ENCODE measurements at places on chromosomes 7 and 10.

GRCh38 chr10:12631787-12632562 lies 282.6 kb downstream of the CAMK1D start:
- no peak for DNase-seq

DNA sequence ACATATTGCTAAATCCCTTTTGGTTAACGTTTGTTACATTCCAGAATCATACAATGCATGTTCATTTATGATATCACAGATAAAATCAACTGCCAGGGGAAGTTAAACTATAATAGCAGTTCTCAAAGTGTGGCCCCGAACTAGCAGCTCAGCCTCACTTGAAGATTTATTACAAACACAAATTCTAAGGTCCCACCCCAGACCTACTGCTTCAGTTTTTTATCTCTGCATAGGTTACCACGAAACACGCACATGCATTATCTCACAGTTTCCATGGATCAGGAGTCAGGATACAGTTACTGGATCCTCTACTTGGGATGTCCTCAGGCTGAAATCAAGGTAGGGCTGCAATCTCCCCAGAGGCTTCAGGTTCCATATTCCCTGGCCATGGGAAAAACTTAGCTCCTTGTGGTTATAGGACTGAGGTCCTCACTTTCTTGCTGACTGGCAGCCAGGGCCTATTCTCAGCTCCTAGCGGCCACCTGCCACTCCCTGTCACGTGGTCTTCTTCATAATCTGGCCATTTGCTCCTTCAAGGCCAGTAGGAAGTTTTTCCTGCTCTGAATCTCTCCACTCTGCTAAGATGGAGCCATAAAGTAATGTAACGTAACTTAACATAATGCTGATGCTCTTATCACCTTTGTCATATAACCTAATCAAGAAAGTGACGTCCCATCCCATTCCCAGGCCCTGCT lies 50.5 kb upstream of the YAE1 start:
- no peak for DNase-seq

GRCh38 chr10:44240584-44241205 lies 144.2 kb downstream of the CXCL12 start:
- DNase-seq: no peak

DNA sequence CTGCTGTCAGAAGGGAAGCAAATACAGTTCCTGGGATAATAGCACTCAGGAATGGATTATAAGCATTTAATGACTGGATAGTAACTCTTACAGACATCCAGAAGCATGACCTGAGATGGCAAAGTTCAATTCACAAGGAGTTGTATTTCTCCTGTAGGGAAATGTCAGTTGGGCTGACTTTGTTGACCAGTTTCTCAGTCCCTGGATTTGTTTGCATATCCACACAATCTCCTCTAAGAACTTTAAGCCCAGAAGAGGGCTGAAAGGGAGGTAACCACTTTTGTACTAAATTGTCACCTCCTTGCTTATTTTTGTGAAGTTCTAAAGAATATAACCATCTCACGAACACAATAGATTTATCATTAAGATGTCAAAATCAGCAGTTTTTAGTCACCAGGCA lies 140.3 kb downstream of the SEMA3D start:
- no peak for DNase-seq

- DNase-seq: no peak
Observed at GRCh38 chr10:102779680-102780526, 36.2 kb downstream of the WBP1L start.

GRCh38 chr10:90816466-90816865 lies 41.4 kb downstream of the HTR7 start:
- DNase-seq: no peak

- DNase-seq: no peak
Observed at GRCh38 chr7:155870334-155871180, 58.3 kb upstream of the SHH start.

GRCh38 chr7:91212582-91212981 lies 51.7 kb upstream of the FZD1 start:
- no peak for DNase-seq

DNA sequence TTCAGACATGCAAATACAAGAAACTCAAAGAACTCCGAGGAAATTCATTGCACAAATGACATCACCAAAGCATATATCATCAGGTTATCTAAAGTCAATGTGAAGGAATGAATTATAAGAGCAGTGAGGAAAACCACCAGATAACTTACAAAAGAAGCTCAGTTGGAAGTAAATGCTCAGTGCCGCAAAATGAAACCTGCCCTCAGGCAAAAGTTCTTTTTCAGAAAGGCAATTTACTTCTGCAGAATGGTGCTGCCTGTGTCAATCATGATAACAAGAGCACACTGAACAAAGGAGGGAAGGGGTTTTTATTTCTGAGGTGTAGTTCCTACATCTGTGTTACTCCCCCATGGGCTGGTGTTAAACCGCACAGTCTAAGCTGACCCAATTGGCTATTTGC lies 550.6 kb upstream of the SEMA3D start:
- DNase-seq: no peak

GRCh38 chr7:131145026-131145425 lies 182.7 kb upstream of the MKLN1 start:
- no peak for DNase-seq

DNA sequence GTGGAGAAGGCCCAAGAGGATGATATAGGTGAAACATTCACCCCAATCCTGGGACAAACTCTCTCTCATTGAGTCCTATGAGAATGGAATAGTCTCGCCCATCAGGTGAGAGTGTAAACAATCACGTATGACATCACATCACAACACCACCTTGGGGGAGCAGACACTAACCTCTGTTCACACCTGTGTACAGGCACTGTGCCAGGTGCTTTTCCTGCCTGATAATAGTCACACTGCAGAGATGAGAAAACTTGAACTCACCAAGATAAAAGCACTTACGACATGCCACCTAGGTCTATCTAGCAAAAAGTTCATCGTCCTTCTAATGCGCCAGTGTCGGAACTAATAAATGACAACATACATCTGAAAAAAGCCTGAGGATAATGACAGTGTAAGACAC lies 187.8 kb downstream of the FAM107B start:
- DNase-seq: peak; percentile 92

GRCh38 chr7:96612034-96612433 lies 97.6 kb downstream of the SEM1 start:
- no peak for DNase-seq

DNA sequence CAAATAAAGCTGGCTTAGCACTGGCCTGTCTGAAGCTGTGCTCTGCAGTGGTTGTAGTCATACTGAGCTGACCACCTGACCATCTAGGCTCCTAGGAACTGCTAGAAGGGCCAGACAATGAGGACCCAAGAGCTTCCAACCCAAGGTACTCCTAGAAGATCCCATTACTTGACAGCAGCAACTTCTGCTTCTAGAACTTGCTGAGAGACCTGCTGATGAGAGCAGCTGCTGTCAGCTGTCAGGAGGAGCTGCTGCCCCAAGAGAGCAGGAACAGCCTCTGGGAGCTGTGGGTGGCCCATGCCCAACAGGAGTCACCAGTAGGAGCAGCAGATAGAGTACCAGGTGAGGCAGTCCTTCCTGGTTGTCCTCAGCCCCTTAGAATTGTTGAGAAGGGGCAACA lies 70.2 kb downstream of the RBM20 start:
- no peak for DNase-seq

DNA sequence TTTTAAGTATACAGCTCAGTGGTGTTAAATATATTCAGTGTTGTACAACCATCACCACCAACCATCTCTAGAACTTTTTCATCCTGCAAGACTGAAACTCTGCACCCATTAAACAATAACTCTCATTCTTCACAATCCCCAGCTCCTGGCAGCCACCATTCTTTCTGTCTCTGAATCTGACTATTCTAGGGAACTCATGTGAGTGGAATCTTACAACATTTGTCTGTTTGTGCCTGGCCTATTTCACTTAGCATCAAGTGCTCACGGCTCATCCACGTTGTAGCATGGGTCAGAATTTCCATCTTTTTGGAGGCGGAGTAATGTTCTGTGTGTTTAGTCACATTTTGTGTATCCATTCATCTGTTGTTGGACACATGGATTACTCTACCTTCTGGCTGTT lies 40.8 kb upstream of the PFKFB3 start:
- DNase-seq: no peak

- DNase-seq: no peak
Observed at GRCh38 chr7:158494162-158494586, 93.4 kb downstream of the PTPRN2 start.

GRCh38 chr10:7606951-7607404 lies 59.8 kb downstream of the ITIH5 start:
- no peak for DNase-seq

DNA sequence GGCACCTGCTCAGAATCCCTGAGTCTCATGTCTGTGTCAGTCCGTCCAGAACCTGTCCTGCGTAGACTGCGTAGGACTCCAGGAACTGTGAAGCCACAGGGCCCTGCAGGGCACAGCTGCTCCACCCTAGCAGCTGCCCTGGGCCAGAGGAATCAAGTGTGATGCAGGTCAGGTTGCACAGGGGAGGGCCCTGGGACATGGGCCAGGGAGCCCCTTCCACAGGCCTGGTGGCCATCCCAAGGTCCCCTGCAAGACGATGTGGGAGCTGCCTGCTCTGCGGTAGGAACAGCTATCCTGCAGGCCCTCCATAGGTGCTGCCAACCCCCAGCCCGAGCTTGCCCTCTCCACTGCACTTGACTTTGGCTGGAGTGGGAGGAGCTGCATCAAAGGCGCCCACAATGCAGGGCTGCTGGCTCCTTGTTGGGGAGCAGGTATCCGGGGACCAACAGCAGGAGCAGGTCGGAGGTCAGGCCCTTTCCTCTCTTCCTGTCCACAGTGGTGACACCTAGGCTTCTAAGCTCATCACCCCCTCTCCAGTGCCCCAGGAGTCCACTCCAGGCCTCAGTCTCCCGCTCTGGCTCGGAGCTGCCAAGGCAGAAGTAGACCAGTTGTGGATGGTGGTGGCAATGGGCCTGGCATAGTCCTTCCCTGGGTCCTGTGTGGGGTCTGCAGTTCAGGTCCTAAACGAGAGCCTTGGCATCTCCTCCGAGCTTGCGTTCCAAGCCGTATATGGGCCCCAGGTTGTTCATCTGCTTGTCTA lies 149.1 kb downstream of the MAPK8 start:
- no peak for DNase-seq

DNA sequence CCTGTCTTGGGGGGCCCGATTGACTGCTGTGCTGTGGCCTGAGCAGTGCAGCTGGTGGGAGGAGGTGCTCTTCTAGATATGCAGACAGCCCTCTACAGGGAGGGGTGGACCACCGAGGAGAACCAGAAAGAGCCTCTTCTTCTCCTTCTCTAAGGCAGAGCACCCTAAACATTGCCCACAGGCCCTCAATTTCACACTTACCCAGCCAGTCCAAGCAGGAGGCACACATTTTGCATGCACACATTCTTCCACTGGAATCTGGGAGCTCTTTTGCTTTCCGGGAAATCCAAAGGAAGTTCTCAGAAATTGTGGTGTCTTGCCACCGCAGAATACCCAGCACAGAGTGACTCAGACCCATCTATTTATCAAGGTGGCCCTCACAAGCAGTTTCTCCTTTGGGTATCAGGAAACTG lies 45.8 kb downstream of the EEPD1 start:
- no peak for DNase-seq

DNA sequence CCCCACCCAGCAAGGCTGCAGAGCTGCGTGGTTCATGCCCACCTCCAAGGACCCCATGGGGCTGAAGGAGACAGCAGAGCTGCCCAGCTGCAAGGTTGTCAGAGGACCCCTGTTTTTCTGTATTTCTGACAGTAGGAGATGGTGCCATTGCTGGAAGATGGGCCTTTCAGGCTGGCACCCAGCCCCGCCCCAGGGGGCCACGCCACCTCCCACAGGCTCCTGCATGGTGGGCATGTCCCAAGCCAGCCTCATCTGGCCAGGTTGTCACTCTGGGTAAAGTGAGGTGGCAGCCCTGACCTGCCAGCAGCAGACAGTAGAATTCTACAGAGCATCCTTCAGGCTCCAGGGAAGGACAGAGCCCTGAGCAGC lies 75.5 kb upstream of the RET start:
- no peak for DNase-seq

DNA sequence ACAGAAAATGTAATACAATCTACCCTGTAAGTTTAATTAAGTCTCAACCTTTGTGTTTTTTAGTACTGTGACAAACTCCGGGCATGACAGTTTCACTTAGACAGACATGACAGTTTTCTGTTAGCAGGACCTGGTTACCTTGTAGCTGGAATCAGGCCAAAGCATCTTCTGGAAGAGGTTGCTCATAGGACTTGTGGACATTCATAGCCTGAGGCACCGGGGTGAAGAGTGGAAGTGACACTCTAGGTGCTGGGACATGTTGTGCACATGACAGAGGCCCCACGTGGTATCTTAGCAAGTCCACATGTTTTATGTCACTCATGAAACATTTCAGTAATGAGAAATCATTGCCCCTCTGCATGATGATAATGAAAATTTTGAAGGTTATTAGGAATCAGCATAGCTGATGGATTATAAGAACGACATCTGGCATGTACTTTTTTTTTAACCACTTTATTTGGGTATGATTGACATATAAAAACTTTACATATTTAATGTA lies 441.4 kb downstream of the CNTNAP2 start:
- DNase-seq: no peak

- DNase-seq: no peak
Observed at GRCh38 chr10:548238-548901, 141.1 kb downstream of the DIP2C start.

- peak; percentile 9 for DNase-seq
Observed at GRCh38 chr10:72637398-72637857, 11.5 kb upstream of the MICU1 start.

DNA sequence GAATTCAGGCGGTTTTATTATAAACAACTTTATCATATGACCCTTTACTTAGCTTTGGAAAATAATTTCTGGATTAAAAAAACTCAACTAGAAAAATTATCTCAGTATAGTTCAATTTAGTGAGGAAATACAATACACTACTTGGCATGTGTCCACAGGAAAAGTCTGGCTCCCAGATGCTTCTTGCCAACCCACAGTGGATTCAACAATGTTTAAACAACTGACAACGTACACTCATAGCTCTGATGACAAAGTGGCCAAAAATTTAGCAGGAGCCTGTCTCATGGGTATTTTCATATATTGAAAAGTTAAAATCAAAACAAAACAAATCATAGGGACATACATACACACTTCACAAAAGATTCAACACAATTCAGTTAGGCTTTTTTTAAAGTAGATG lies 158.8 kb downstream of the SKAP2 start:
- DNase-seq: no peak

- peak; percentile 21 for DNase-seq
Observed at GRCh38 chr10:79293841-79294581, 53.3 kb upstream of the PPIF start.

GRCh38 chr10:8445353-8445752 lies 390.9 kb downstream of the GATA3 start:
- DNase-seq: no peak

Measured in CD4-positive, alpha-beta T cell treated with Interleukin-21 for 1 hour (primary cell).